Activated naive CD8-positive, alpha-beta T cell treated with anti-CD3 and anti-CD28 coated beads, Interleukin-2, amount 50 U/mL, for 16 hours (primary cell): ENCODE measurements at places on chromosomes 7 and 10.

- DNase-seq = no peak
Measured at GRCh38 chr10:132308587-132309470, 1.1 kb upstream of the STK32C start.

- DNase-seq = no peak
Measured at GRCh38 chr7:109498131-109498530, 928.5 kb downstream of the DNAJB9 start.

GRCh38 chr10:70785190-70785589 is at the start of gene TBATA:
Gene TBATA, minus strand, starts transcription at chr10:70785377. Its CDS starts 1,998 bp downstream, at chr10:70783379.
- no peak for DNase-seq

DNA sequence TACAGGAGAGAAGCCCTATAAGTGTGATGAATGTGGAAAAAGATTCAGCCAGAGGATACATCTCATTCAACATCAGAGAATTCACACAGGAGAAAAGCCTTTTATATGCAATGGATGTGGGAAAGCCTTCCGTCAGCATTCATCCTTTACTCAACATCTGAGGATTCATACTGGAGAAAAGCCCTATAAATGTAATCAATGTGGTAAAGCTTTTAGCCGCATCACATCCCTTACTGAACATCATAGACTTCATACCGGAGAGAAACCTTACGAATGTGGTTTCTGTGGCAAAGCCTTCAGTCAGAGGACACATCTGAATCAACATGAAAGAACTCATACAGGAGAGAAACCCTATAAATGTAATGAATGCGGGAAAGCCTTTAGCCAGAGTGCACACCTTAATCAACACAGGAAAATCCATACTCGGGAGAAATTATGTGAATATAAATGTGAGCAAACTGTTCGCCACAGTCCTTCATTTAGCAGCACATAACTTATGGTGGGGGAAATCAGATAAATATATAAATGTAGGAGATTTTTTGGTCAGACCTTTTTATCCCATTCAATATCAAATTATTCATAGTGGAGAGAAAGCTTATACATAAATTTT is 12.1 kb upstream of the MRPS17 start:
- no peak for DNase-seq

- DNase-seq = no peak
Measured at GRCh38 chr10:110851020-110851612, 20.6 kb upstream of the PDCD4 start.

GRCh38 chr7:31853380-31853779 is 166.4 kb downstream of the PPP1R17 start:
- DNase-seq = no peak

GRCh38 chr7:106290319-106290718 is 5.5 kb upstream of the NAMPT start:
- DNase-seq = no peak

DNA sequence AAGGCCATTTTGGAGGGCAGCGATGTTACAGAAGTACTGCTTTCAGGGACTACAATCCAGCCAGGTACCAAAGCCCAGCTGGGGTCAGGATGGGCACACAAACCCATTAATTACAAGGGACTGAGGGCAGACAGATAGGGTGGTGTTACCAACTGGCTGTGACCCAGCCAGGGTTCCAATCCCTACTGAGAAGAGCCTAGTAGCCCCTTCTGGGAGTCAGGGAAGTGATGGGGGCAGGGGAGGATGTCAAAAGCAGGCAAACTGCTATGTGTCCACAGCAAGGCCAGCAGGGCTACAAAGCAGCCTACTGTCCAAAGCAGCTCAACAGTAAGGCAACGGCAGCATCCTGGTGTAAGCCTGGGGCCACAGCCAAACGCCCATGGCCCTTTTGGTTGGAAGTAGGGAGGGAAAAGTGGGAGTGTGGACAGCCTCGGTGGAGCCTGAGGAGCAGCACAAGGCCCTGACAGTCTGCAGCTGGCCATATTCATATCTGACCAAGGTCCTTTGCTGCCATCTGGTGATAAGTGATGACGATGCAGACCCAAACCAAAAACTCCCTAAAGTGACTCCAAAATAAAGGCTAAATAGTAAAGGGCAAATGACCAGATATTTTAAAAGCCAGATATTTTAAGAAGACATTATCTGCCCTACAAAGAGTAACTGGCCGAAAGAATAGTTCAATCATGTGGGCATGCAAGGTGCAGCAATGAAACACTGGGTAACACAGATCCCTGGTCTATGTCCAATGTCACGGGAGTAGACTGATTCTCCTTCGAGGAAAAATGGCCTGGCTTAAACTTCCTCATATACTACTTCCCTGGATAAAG is 56.9 kb downstream of the XPNPEP1 start:
- no peak for DNase-seq

- no peak for DNase-seq
Measured at GRCh38 chr7:20238754-20239324, 21.7 kb upstream of the MACC1 start.

- DNase-seq = no peak
Measured at GRCh38 chr10:6795541-6795940, 215.5 kb upstream of the PRKCQ start.

DNA sequence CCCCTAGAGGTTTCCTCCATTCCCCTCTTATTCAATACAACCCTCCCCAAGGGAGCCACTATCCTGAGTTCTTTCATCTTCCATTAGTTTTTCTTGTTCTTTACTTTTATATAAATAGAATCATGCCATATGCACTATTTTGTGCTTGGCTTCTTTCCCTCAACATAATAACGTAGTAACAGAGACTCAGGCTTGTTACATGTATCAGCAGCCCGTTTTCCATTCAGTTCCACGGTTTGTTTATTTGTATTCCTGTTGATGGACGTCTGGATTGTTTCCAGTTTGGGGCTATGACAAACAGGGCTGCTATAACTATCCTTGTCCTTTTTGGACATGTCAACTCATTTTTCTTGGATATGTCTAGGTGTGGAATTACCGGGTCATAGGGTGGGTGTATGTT is 264.4 kb upstream of the MKI67 start:
- no peak for DNase-seq

DNA sequence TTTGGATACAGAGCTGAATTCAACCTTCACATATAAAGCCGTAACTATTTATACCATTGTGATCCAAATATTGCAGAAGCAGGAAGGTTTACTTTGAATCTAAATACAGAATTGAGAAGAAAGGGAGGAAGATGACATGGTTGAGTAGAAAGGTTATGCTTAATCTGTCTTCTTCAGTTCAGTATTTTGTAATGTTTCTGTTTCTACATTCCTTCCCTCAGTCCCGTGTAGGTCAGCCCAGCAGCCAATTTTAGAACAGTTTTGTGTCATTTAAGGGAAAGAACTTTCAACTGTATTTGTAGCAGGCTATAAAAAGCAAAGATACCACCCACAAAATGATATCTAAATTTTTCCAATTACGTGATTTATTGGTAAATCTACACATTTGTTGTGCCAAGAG is 97.4 kb downstream of the CPED1 start:
- no peak for DNase-seq

DNA sequence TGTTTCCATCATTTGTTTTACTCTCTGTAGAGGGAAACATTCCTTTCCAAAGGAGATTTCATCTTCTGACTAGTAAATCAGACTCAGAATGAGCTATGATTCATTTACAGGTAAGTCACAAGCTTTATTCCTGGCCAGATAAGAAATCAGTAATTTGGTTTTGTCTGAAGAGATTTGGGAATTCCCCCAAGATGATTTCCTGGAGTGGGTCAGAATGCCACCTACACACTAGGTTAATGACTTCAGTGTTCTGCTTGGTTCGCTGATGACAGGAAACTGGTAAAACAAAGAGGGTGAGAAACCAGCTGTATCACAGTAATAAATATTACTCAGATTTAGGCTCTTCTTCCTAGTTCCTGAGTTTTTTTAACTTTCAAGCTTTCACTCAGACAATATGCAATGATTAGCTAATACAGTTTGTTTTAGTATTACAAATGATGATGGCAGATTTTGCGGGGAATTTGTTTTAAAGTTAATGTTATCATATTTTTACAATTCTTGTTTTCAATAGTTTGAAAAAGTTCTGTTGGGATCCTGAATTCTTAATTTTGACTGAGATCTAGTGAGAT is 8.3 kb upstream of the ASZ1 start:
- no peak for DNase-seq

- DNase-seq = no peak
Measured at GRCh38 chr10:33160151-33160550, 174.3 kb downstream of the NRP1 start.
